Activated CD8-positive, alpha-beta memory T cell treated with anti-CD3 and anti-CD28 coated beads for 24 hours (primary cell): ENCODE measurements at places on chromosomes 5 and 9.

- DNase-seq, result no peak
These were observed 42.9 kb downstream of the LRRTM2 start for GRCh38 chr5:138832218-138832617.

DNA sequence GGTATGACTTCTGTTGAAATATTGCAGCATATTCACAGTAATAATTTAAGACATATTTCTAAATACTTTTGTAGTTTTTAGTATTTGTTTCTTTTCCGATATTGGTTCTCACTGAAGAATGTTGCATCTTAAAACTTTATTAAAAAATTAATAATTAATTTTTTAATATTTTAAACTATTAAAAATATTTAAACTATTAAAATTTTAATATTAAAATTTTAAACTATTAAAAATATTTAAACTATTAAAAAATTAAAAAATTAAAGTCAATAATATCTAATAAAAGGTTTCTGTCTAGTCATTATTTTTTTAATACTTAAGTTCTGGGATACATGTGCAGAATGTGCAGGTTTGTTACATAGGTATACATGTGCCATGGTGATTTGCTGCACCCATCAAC lies 149.3 kb upstream of the CCNH start:
- no peak for DNase-seq

GRCh38 chr5:55511010-55511409 lies 23.8 kb downstream of the PLPP1 start:
- no peak for DNase-seq

- DNase-seq, result no peak
These were observed 98.5 kb downstream of the ARSB start for GRCh38 chr5:78886341-78887230.

GRCh38 chr9:82363682-82364081 lies 375.1 kb downstream of the SPATA31D1 start:
- DNase-seq, result no peak
